ENCODE measurements at places on chromosomes 4 and X.

GRCh38 chr4:54954656-54955388, 170.6 kb downstream of the KDR start:
- no peak for DNase-seq

DNA sequence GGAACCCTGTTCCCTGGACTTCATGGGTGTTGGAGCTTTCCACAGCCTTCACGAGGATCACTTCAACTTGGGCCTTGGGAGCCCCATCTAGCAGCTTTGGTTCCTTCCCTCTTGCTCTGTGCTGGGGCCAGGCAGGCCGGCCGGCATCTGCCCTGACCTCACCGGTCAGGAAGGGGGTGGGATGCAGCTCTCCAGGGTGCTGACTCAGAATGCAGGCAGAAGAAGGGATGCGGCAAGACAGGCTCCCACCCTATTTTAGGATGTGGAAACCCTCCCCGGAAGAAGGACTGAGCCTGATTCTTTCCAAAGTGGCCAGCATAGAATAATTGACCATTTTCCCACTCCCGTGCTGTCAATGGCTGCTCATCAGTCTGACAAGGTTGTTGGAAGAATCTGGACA, 47.1 kb downstream of the FHDC1 start:
- no peak for DNase-seq

- no peak for DNase-seq
Measured at GRCh38 chr4:152045807-152046571, 285.2 kb upstream of the GATB start.

DNA sequence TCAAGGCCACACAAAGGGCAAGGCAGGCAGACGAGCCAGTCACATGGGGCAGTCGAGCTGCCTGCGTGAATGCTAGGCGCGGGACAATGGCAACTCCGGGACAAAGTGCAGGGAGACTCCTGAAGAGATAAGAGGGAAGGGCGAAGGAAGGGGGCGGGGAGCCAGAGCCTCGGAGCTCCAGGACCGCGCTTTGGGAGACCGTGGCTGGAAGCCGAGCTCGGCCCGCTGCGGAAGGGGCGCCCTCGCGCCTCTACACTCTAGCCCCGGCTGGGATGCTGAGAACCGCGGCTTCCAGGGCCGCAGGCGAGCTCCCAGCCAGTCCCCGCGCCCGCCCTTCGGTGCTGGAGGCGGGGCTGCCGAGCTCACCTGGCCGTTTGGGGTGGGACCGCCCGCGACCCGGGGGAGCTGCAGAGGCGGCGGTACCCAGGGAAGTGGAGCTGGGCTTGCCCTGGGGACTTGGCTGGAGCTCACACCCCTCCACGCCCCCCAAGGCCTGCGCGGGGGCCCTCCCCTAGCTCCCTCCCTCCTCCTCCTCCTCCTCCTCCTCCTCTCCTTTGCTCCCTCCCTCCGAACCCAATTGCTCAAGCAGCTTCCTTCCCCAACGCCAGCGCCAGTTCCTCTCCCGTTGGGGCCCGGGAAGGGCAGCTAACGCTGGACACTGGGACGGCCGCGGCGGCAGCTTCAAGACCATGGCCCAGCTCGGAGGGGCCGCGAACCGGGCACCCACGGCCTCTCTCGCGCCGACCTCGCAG, at the start of gene SOWAHD:
Gene SOWAHD, plus strand, starts transcription at position 610 of the 752 bp plus-strand sequence. Its CDS starts 80 bp downstream, at position 690.
- DNase-seq, result no peak

- DNase-seq, result no peak
Measured at GRCh38 chr4:47075262-47075661, 43.9 kb downstream of the GABRB1 start.

GRCh38 chr4:41257257-41257901, 651 bp downstream of the UCHL1 start:
- no peak for DNase-seq

GRCh38 chr4:184283659-184284335, 66.1 kb upstream of the ENPP6 start:
- DNase-seq, result no peak

DNA sequence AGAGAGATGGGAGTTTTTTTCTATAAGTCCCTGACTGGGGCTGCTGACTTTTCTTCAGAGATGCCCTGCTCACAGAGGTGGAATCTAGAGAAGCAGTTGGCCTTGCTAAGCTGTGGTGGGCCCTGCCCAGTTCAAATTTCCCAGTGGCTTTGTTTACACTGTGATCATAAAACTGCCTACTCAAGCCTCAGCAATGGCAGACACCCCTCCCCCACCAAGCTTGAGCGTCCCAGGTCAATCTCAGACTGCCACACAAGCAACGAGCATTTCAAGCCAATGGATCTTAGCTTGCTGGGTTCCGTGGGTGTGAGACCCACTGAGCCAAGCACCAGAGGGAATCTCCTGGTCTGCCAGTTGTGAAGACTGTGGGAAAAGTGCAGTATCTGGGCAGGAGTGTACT, 199.8 kb upstream of the WDFY3 start:
- DNase-seq, result no peak

DNA sequence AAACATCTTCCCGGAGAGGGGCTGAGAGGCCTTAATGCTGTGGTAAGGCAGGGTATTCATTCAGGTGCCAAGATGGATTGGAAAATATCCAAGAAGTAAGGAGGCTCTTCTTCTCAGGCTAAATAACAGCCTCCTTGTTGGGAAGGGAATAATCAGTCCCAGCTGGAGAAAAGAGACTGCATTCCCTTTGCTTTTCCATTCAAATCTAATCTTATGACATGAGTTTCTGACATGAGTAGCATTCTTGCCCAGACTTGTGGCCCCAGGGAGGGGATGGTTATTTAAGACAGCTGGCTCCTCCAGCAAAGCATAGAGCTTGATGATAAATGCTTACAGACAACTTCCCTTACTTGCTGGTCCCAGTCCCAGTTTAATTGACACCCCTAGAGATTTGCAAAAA, 98.3 kb downstream of the DCLK2 start:
- no peak for DNase-seq

DNA sequence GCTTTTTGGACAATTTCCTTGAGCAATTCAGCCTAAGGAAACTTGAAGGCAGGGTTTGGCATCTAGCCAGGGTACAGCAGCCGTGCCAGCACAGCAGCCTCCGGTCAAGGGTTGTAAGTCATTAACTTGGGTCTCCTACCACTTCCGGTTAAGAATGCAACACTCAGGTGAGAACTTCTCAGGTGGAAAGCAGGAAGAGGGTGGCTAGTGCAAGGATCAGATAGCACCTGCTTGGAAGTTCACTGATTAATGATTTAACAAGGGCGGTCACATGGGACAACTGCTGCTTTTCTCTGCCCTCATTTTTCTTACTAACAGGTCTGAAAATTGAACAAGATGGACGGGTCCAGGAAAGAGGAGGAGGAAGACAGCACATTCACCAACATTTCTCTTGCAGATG, 30.1 kb upstream of the SCOC start:
- DNase-seq, result no peak

DNA sequence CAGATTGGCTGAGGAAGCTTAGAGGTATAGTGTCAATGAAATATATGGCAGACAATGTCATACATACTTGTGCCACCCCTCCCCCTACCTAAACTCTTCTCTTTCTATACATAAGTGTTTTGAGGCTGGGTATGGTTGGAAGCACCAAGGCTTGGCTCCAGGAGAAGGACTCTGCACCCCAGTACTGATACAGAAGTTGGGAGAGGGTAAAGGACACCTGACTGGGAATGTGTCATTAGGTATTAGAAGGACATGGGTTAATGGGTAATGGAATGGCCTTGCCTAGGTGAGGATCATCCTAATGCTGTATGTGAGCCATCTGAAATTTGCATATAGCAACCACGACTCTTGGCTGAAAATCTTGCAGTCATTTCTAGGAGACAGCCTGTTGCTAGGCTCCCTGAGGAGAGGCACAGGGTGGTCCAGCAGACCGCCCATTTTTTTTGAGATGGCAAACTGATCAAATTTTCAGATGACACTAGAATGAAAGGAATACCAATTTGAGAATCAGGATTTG, 26.8 kb upstream of the AP1S2 start:
- no peak for DNase-seq

- DNase-seq, result no peak
Measured at GRCh38 chr4:89653012-89653411, 183.9 kb downstream of the SNCA start.
